Ovary (tissue), 10 donors: ENCODE measurements at places on chromosomes 2 and 18.

- DNase-seq = no peak
Measured at GRCh38 chr18:54254265-54254758, 15.0 kb upstream of the POLI start.

GRCh38 chr2:158997037-158997790, 28.8 kb downstream of the TANC1 start:
- no peak for DNase-seq

- DNase-seq = no peak
Measured at GRCh38 chr2:105649534-105649933, 95.2 kb upstream of the NCK2 start.

GRCh38 chr2:150491943-150492342, 4.5 kb upstream of the RND3 start:
- DNase-seq = no peak

DNA sequence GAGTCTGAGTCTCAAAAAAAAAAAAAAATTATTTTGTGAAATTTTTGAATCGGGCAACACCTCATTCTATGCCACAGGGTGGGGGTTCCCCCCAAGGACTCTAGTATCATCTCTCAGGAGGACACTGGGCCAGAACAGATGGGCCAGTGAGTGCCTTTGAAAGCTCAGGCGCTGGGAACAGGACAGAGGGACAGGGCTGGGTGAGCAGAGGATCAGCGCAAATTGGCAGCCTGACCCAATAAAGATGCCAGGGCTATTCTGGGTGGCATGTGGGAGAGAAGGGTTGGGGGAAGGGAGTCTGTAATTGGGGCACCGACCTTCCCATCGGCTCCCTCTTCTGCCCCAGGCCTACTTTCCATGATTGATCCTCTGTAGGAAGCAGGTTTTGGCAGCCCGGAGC, 44.0 kb downstream of the KIF3C start:
- DNase-seq = no peak

GRCh38 chr2:26652361-26653041, 11.3 kb upstream of the CIB4 start:
- peak; percentile 66 for DNase-seq

DNA sequence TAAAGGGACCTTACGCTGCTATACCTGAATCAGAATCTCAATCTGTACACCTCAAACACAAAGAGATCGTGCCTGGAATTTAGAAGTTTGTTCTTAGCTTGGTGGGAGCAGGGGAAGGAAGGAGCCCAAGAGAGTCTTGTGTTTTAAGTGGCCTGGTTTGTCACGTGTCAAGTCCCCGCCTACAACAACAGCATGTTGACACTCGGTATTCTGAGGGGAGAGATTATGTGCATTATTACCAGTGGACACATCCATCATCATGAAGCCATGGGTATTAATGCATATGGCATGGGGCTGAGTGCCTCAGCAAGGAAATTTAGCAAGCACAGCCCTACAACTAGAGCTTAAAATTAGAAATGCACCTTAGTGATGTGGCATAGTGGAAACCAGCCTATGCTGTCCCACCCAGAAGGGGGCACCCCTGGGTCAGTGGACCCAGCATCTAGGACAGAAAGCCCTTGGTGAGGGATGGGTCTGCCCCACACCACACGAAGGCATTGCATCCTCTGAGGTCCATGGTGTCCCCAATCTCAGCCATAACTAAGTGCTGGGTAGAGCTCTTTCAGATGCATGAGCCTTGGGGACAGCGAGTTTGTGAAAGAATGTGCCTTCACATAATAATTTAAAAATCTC, 138.7 kb downstream of the MGAT5 start:
- no peak for DNase-seq

DNA sequence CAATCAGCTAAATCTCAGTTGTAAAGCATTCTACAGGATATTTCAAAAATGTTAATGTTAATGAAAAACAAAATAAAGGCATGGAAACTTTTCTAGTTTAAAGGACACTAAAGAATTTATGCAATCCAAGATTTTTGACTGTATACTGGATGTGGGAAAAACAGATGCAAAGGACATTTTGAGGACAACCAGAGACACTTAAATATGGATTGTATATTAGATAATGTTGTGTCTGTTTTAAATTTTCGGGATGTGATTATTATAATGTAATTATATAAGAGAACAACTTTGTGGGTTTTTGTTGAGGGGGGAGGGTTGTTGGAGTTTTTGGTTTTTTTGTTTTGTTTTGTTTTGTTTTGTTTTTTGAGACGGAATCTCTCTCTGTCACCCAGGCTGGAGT, 30.9 kb downstream of the PSMA8 start:
- DNase-seq = no peak

DNA sequence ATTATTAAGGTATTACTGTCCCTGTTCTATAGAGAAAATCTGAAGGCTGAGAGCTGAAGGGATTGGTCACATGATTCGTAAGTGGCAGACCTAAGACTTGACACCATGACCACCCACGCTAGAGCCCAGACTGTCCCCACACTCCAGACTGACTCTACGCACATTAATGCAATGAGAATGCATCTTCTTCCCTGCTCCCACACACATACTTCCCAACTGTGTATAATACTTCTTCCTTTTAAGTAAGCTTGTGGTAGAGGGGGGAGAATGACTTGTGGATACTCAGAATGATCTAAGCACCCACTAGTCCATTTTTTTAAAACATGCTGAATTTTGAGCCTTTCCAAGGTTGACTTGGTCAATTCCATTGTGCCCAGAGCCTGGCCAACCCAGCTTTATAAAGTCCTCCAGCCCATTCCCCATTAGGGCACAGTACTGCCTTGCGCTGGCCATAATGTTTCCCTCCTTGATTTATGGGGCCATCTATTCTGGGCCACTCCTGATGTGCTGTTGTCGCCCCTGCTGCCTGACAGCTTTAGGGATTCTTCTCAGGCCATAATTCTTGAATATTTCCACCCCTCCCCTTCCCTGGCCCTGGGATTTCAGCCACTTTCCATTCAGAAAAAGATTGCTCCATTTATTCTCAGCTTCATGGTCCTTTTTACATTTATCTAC, 28.7 kb downstream of the ALK start:
- no peak for DNase-seq
